Activated CD4-positive, alpha-beta T cell treated with anti-CD3 and anti-CD28 coated beads for 36 hours (primary cell): ENCODE measurements at places on chromosomes 6 and 20. TPM values are rescaled to one million over a fixed set of nuclear protein-coding genes. Genes with fewer than 3 reads are reported as not detected.

DNA sequence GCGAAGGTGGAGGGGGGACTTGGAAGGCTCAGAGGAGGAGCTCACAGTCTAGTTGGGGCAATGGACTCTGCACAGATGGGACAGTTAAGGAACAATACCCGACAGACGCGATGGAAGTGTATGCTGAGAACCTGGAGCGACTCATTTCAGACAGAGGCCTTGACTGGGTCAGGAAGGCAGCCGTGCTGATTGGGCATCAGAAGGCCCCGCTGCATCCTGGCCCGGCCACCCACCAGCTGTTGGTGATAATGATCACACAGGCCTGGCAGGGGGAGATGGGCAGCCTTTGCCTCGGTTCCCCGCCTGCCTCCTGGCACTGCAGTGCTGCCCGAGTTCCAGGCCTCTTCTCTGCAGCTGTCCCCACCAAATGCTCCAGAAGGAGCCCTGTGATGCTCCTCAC is 62.4 kb downstream of the MDGA1 start:
- H3K4me3 ChIP-seq = no peak overlapping the region
- H3K27me3 ChIP-seq = no peaks in the 10 kb centered on the region
- no peak overlapping the region for H3K27ac ChIP-seq
- peaks cover 2% of the 10 kb centered on the region for H3K4me1 ChIP-seq

GRCh38 chr20:48910347-48910781 is 11.1 kb upstream of the ARFGEF2 start:
- H3K27ac ChIP-seq = no peak overlapping the region
- no peak overlapping the region for H3K4me3 ChIP-seq
- peaks cover 9% of the 10 kb centered on the region for H3K4me1 ChIP-seq
- DNase-seq = no peak

- no peak overlapping the region for H3K27ac ChIP-seq
- no peak for DNase-seq
- no peaks in the 10 kb centered on the region for H3K4me1 ChIP-seq
- H3K4me3 ChIP-seq = no peak overlapping the region
- no peaks in the 10 kb centered on the region for H3K36me3 ChIP-seq
- H3K27me3 ChIP-seq = peaks cover 12% of the 10 kb centered on the region
Observed at GRCh38 chr6:71385111-71385822, 96.7 kb downstream of the OGFRL1 start.

DNA sequence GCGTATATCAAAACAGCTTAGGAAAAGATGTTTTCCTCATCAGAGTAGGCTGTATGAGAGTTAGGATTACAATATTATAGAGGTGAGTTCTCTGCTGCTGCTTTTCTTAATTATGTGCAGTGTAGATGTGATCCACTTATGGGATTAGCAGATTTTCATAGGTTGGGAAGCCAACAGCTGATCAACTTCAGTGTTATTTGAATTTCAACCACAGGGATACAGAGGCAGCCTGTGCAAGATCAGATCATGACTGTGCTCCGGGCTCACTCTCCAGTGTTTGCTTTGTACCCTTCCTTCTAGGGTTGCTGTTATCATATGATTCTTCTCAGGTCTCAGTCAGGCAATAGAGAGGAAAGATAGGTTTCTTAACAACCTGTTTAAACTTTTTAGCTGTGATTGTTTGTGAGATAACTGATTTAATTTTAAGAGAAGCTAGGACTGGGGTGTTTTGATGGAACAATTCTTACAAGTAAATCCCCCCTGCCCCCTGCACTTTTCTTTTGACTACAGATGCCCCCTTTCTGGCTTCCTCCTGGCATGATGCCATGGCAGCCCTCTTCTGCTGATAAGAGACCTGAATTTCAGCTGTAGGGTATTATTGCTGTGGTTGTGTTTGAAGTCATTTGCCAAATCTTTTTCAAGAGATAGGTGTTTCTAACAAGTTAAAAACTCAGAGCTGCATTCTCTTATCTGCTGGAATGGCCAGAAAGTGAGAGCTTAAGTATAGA is 8.5 kb downstream of the RNF8 start:
- DNase-seq = no peak
- H3K27me3 ChIP-seq = no peaks in the 10 kb centered on the region
- H3K27ac ChIP-seq = no peak overlapping the region

GRCh38 chr6:4280031-4280430 is 144.7 kb upstream of the ECI2 start:
- no peak overlapping the region for H3K27ac ChIP-seq
- peaks cover 7% of the 10 kb centered on the region for H3K4me1 ChIP-seq
- no peaks in the 10 kb centered on the region for H3K36me3 ChIP-seq
- peaks cover 44% of the 10 kb centered on the region for H3K27me3 ChIP-seq
- no peak overlapping the region for H3K4me3 ChIP-seq
- no peak for DNase-seq

GRCh38 chr20:31841928-31842327 is 3.5 kb downstream of the FOXS1 start:
- H3K4me1 ChIP-seq = no peaks in the 10 kb centered on the region
- no peak overlapping the region for H3K27ac ChIP-seq
- H3K4me3 ChIP-seq = no peak overlapping the region
- H3K27me3 ChIP-seq = no peaks in the 10 kb centered on the region
- DNase-seq = no peak

DNA sequence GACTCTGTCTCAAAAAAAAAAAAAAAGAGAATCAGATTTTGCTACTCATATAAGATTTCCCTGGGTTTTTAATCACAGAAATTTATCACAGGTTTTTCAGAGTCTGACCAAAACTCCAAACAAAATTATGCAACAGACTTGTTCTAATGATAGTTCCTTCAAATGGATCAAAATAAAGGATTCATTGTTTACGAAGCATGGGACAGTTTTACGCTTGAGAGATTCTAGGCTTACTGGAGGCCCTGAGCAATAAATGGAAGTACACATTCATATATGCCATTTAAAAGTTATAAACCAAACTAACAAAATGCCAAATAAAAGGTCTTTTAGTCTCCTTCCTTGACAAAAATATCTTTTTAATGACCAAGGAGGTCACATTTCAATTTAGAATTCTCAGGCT is 245.1 kb upstream of the KCNQ5 start:
- H3K27me3 ChIP-seq = no peaks in the 10 kb centered on the region
- H3K36me3 ChIP-seq = no peaks in the 10 kb centered on the region

GRCh38 chr20:5080384-5080877 is 39.3 kb downstream of the PCNA start:
- peak overlapping the region; percentile 67 for H3K27ac ChIP-seq
- H3K4me3 ChIP-seq = no peak overlapping the region
- no peaks in the 10 kb centered on the region for H3K27me3 ChIP-seq
- H3K36me3 ChIP-seq = peaks cover 1% of the 10 kb centered on the region
- peaks cover 38% of the 10 kb centered on the region for H3K4me1 ChIP-seq
- DNase-seq = peak; percentile 53

DNA sequence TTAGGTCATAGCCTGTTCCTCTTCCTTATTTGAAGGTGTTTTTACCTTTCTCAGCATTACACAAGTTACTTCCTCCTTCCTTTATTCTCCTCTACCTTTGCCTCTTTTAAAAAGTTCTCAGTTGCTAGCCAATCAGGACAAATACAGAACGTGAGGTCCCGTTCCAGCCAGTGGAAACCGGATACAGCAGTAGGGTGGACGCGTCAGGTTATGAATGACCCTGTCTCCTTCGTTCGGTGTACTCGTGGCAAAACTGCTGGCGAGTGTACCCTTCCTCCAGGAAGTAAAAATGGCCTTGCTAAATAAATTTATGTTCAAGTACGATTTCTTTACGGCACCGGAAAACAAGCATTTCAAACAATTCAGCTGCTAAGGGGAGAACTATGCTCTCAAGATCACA is 77.0 kb upstream of the MLN start:
- no peaks in the 10 kb centered on the region for H3K36me3 ChIP-seq
- H3K4me3 ChIP-seq = no peak overlapping the region
- no peak overlapping the region for H3K27ac ChIP-seq
- H3K4me1 ChIP-seq = peaks cover 3% of the 10 kb centered on the region
- DNase-seq = no peak

- H3K27ac ChIP-seq = no peak overlapping the region
- no peak overlapping the region for H3K4me3 ChIP-seq
- peaks cover 24% of the 10 kb centered on the region for H3K36me3 ChIP-seq
Observed at GRCh38 chr6:109446072-109446471, 5.5 kb downstream of the SMPD2 start.

Gene SOX18
- not detected for total RNA-seq
